ENCODE measurements at places on chromosomes 16 and 17. TPM values are rescaled to one million over a fixed set of nuclear protein-coding genes. Genes with fewer than 3 reads are reported as not detected.

SLC6A4 gene
- total RNA-seq = not detected

TOM1L2 gene
- total RNA-seq = 60.2 TPM

NACA2 gene
- total RNA-seq = not detected

OR3A3 gene
- total RNA-seq = not detected

SALL1 gene
- 0.12 TPM for total RNA-seq

MILR1 gene
- total RNA-seq = not detected

AMDHD2 gene
- total RNA-seq = 36.3 TPM

STUB1 gene
- total RNA-seq = 89.7 TPM

KRTAP4-5 gene
- total RNA-seq = not detected

LCAT gene
- 43.1 TPM for total RNA-seq

PLA2G10 gene
- total RNA-seq = not detected
